ENCODE measurements at places on chromosomes 6 and 20. TPM values are rescaled to one million over a fixed set of nuclear protein-coding genes. Genes with fewer than 3 reads are reported as not detected.

GRCh38 chr6:63690221-63690620 is 54.6 kb downstream of the PHF3 start:
- H3K4me3 ChIP-seq, result no peak overlapping the region
- no peaks in the 10 kb centered on the region for H3K27me3 ChIP-seq
- H3K27ac ChIP-seq, result no peak overlapping the region
- DNase-seq, result peak; percentile 3
- H3K36me3 ChIP-seq, result no peaks in the 10 kb centered on the region

The PTCHD4 gene
- 1.9 TPM for total RNA-seq

DNA sequence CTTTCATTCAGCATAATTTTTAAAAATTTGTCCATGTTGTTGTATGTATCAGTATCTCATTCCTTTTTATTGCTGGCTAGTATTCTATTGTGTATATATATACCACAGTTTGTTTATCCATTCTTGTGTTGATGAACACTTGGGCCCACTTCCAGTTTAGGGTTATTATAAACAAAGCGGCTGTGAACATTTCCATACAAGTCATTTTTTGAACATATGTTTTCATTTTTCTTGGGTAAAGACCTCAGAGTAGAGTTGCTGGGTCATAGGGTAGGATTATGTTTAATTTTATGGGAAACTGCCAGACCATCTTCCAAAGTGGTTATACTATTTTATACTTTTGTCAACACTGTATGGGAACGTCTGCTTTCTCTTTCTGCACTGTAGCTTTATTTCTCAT is 55.3 kb downstream of the RBM24 start:
- no peak overlapping the region for H3K27ac ChIP-seq
- no peaks in the 10 kb centered on the region for H3K4me1 ChIP-seq
- no peaks in the 10 kb centered on the region for H3K36me3 ChIP-seq
- H3K27me3 ChIP-seq, result no peaks in the 10 kb centered on the region

DNA sequence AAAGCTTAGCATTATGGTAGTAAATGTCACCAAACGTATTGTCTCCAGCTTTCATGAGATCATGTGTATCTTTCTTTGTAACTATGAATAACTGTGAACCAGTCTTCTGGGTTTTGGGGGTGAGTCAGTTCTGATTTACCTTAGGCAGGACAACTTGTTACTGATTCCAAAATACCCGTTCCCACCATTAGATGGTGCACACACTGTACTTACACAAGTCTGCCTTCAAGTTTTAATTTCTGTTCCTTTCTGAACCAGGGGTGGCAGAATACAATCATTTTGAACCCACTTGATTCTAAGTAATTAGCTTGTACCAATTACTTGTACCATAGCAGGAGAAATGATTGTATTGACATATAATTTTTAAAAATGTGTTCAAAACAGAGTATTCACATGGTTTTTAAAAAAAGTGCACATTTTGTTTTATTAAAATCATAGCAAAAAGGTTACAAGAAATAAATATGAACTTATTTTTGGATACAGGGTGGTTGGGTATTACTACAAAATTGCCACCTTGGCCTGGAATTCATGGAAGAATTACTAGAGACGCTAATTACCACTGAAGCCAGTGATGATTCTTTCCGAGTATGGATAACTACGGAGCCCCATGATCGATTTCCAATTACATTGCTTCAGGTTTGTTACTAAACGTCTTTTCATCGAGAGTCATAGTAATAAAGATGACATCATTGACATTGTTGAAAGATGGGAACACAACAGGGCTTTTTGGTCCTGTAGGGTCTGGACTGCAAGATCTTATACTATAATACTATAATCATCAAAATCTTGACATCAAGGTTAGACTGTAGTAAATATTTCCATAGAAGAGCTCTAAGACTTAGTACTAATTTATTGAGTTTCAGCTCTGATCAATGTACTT is 75.2 kb upstream of the GLP1R start:
- H3K4me1 ChIP-seq, result no peaks in the 10 kb centered on the region
- peak; percentile 76 for DNase-seq
- peaks cover 7% of the 10 kb centered on the region for H3K27me3 ChIP-seq

The NFATC2 gene
- 12.9 TPM for total RNA-seq

GRCh38 chr6:36618366-36619355 is 24.5 kb downstream of the SRSF3 start:
- no peak for DNase-seq
- H3K27ac ChIP-seq, result no peak overlapping the region
- no peaks in the 10 kb centered on the region for H3K36me3 ChIP-seq

- no peaks in the 10 kb centered on the region for H3K36me3 ChIP-seq
- peak overlapping the region; percentile 98 for H3K27ac ChIP-seq
- DNase-seq, result peak; percentile 41
- peaks cover 40% of the 10 kb centered on the region for H3K4me1 ChIP-seq
- H3K4me3 ChIP-seq, result peak overlapping the region; percentile 96
Observed at GRCh38 chr20:41030061-41030460, 1.4 kb downstream of the TOP1 start.

GRCh38 chr6:149080511-149080910 is 237.0 kb upstream of the TAB2 start:
- H3K27me3 ChIP-seq, result peaks cover 18% of the 10 kb centered on the region
- no peaks in the 10 kb centered on the region for H3K4me1 ChIP-seq
- H3K27ac ChIP-seq, result no peak overlapping the region
- H3K4me3 ChIP-seq, result no peak overlapping the region
- no peak for DNase-seq

The EYA4 gene
- not detected for total RNA-seq

DNA sequence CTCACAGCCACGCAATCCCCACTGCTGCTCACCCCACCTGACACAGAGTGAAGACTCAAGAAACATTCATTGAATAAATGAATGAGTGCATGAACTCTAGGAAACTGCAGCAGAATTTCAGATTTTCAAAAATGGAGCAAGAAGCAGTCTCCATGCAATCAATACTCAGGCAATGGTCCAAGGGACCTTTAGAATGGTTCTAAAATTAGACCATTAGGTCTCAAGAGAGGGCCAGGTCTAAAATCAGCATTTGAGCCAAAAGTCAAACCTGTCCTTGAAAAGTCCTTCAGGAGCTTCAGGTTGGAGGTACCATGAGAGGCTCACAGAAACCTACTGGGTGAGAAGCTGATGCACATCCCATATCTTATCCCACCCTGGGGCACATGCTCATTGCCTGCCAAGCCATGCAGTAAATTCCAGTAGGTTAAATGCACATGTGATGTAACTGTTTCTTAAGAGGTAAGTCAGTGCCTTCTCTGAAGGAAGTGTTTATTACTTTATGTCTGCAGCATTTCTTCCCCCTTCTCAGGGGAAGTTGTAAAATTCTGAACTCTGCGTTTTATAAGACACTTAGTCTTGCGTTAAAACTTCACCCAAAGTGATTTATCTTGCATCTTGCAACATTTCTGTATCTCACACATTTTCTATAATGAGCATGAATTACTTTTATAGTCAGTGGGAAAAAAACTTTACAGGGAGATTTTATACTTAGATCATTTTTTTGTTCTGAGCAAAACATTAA is 126.6 kb downstream of the ADAT2 start:
- peaks cover 14% of the 10 kb centered on the region for H3K4me1 ChIP-seq
- H3K27me3 ChIP-seq, result no peaks in the 10 kb centered on the region
- no peaks in the 10 kb centered on the region for H3K36me3 ChIP-seq
- H3K27ac ChIP-seq, result no peak overlapping the region
- DNase-seq, result no peak

- H3K4me3 ChIP-seq, result no peak within 1 kb of the TSS
- H3K27me3 ChIP-seq, result peaks cover 2% of the 10 kb centered on the region
Observed at GRCh38 chr20:45206725-45207124, at the start of gene SEMG1. Gene SEMG1, plus strand, starts transcription at chr20:45207033. Its CDS starts 21 bp downstream, at chr20:45207054.

GRCh38 chr6:110853754-110854477 is 20.7 kb upstream of the AMD1 start:
- no peaks in the 10 kb centered on the region for H3K27me3 ChIP-seq
- H3K27ac ChIP-seq, result no peak overlapping the region
- H3K4me1 ChIP-seq, result no peaks in the 10 kb centered on the region
- H3K36me3 ChIP-seq, result no peaks in the 10 kb centered on the region
- no peak overlapping the region for H3K4me3 ChIP-seq

DNA sequence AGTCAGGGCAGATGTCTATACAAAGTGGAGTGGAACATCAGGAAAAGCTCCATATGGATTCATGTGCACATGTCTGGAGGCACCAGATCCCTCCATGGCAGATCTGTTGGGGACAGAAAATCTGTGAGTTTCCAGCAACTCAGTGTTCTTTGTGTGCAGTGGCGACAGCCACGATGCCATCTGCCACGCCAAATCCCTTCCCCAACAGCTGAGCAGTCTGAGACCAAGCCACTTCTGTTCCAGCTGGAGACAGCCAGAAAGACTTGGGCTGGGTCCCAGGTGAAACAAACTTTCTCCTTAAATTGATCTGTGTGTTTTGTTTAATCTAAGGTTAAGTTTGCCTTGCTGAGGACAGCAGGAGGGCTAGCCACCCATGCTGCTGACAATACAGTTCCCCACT is 22.9 kb downstream of the FKBP1A start:
- no peaks in the 10 kb centered on the region for H3K27me3 ChIP-seq
- peaks cover 25% of the 10 kb centered on the region for H3K36me3 ChIP-seq
- peaks cover 56% of the 10 kb centered on the region for H3K4me1 ChIP-seq
- H3K4me3 ChIP-seq, result no peak overlapping the region
- H3K27ac ChIP-seq, result no peak overlapping the region

DNA sequence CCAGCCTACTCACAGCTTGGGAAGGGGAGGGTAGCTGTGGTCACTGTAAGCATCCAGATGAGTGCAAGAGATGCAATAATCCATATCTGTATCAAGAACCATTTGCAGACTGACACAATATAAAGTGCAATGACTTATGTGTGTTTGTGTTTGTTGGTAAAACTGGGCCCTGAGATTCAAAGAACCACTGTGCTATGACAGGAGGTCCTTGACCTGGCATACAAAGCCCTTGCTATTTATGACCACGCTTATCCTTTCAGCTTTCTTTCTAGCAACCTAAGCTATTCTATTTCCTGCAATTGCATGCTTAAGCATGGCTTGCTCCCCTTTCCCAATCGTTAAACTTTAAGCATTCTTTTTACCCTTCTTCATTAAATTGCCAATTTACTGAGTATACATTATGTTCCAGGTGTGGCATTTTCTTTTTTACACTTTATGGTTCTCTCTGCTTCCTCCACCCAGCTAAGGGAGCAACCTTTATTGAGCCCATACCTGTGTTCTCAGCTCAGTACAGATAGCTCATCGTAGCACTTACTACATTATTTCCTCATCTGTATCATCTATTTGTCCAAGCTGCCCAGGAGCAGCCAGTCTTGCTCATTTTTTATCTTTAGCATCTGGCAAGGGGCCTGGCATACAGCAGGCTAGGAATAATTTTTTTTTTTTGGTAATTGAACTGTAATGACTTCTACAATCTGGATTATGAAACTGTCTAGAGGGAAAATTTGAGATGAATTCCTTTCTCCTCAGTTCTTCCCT is 3.5 kb downstream of the MCUR1 start:
- H3K4me3 ChIP-seq, result no peak overlapping the region
- peaks cover 10% of the 10 kb centered on the region for H3K4me1 ChIP-seq
- no peak overlapping the region for H3K27ac ChIP-seq
- no peak for DNase-seq

GRCh38 chr20:47791084-47791599 is 5.9 kb upstream of the SULF2 start:
- no peak overlapping the region for H3K27ac ChIP-seq
- DNase-seq, result no peak
- no peak overlapping the region for H3K4me3 ChIP-seq
- no peaks in the 10 kb centered on the region for H3K36me3 ChIP-seq

GRCh38 chr20:717832-718231 is 42.2 kb upstream of the SCRT2 start:
- no peaks in the 10 kb centered on the region for H3K4me1 ChIP-seq
- H3K27ac ChIP-seq, result no peak overlapping the region
- peaks cover 2% of the 10 kb centered on the region for H3K27me3 ChIP-seq
- no peak overlapping the region for H3K4me3 ChIP-seq
- no peak for DNase-seq

DNA sequence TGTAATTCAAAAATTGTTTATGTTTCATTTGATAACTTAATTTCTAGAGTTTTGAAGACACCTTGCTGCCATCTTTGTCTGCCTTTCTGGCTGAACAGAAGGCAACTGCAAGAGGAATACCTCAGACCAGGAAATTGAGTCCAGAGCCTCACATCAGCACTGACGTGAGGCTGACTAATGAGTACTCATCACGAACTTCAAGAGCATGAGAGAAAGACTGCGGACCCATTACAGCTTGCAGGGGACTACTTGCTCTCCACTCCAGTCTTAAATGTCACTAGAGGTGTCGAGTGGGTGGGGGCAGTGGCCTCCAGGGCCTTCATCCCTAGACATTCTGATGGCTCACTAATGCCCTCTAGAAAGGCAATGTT is 109.5 kb upstream of the SSTR4 start:
- no peaks in the 10 kb centered on the region for H3K27me3 ChIP-seq
- peaks cover 13% of the 10 kb centered on the region for H3K4me1 ChIP-seq

The DEFB124 gene
- total RNA-seq, result not detected

GRCh38 chr6:168901076-168901475 is 352.6 kb downstream of the THBS2 start:
- DNase-seq, result no peak
- no peak overlapping the region for H3K27ac ChIP-seq
- H3K27me3 ChIP-seq, result no peaks in the 10 kb centered on the region
- H3K36me3 ChIP-seq, result no peaks in the 10 kb centered on the region

The GSTA3 gene
- total RNA-seq, result not detected

The CUL9 gene
- 46.0 TPM for total RNA-seq

- H3K27me3 ChIP-seq, result no peaks in the 10 kb centered on the region
- no peak overlapping the region for H3K4me3 ChIP-seq
- no peaks in the 10 kb centered on the region for H3K36me3 ChIP-seq
- no peak for DNase-seq
- no peak overlapping the region for H3K27ac ChIP-seq
Observed at GRCh38 chr6:105650347-105650746, 247.5 kb upstream of the PREP start.

DNA sequence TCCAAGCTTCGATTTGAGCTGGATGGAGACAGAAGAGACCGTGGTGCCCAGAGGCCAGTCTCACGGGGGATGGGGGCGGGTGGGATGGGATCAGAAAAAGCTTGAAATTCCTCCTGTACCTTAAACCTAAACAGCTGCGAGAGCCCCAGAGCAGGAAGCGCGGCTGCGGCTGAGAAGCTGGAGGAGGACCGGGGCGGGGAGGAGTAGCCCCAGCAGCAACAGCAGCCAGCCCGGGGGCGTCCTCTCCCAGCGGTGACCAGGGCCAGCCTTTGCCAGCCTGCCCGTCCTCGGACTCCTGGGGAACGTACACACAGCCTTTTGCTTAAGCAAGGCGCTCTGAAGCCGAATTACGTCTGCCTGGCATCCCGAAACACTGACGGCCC is 17.4 kb upstream of the PRDM13 start:
- H3K27ac ChIP-seq, result no peak overlapping the region
- DNase-seq, result no peak
- H3K27me3 ChIP-seq, result peaks cover 81% of the 10 kb centered on the region
- no peaks in the 10 kb centered on the region for H3K36me3 ChIP-seq
- H3K4me1 ChIP-seq, result peaks cover 8% of the 10 kb centered on the region

The SLC17A3 gene
- total RNA-seq, result not detected

GRCh38 chr20:11714886-11715285 is 202.8 kb upstream of the BTBD3 start:
- DNase-seq, result no peak
- H3K4me1 ChIP-seq, result no peaks in the 10 kb centered on the region
- no peaks in the 10 kb centered on the region for H3K36me3 ChIP-seq
- H3K27me3 ChIP-seq, result peaks cover 2% of the 10 kb centered on the region
- no peak overlapping the region for H3K27ac ChIP-seq
- H3K4me3 ChIP-seq, result no peak overlapping the region

The SYNDIG1 gene
- total RNA-seq, result not detected

The ZNF318 gene
- total RNA-seq, result 13.0 TPM

GRCh38 chr6:27809939-27810767 is 102.0 kb downstream of the OR2B2 start:
- H3K4me1 ChIP-seq, result peaks cover 29% of the 10 kb centered on the region
- no peaks in the 10 kb centered on the region for H3K27me3 ChIP-seq
- DNase-seq, result peak; percentile 99
- peak overlapping the region; percentile 77 for H3K4me3 ChIP-seq
- peak overlapping the region; percentile 59 for H3K27ac ChIP-seq
- no peaks in the 10 kb centered on the region for H3K36me3 ChIP-seq

Data from endothelial cell of umbilical vein (primary cell).